ENCODE measurements at places on chromosomes 6 and 20.
A peak's percentile ranks its signal among the peaks of the same experiment; 100 is the strongest.

- no peak for DNase-seq
Observed at GRCh38 chr6:27892649-27893058, 19.5 kb downstream of the OR2B2 start.

- DNase-seq: no peak
Observed at GRCh38 chr20:5863040-5863833, 87.1 kb downstream of the TRMT6 start.

DNA sequence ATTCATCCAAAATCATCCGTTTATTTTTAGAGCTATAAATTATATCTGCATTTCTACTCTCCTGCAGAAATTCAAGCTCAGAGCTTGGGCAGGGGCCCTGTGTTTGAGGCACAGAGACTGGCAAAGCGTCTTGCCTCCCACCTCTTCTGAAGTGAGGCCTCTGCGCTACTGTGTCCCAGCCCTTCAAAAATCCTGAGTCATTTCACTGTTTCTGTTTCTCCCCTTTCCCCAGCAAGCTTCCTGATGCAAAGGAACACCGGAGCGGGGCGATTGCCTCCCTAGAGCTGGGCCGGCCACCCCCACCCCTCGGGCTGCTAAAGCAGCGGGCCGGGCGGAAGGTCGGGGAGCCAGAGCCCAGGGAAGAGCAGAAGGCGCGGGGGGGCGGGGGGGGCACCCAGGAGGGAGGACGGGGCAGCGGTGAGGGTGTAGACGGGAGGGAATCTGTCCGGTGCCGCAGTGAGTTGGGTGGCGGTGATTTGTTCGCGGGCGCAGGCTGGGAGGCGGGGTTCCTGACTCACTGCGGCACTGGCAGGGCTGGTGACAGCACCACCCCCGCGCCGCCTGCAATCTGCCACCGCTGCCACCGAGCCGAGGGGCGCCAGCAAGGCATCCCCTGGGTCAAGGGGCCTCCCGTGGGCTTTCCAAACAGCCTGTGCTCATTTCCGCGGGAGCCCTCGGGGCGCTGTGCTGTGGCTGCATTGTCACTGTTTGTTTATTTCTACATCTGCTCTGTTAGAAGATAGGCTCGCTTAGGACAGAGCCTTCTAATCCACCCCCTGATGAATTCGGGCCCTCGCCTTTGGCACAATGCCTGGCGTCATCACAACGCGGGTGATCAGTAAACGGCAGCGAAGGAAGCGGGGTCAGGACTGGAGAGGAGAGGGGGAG, 46.5 kb upstream of the SNAP25 start:
- peak; percentile 74 for DNase-seq

DNA sequence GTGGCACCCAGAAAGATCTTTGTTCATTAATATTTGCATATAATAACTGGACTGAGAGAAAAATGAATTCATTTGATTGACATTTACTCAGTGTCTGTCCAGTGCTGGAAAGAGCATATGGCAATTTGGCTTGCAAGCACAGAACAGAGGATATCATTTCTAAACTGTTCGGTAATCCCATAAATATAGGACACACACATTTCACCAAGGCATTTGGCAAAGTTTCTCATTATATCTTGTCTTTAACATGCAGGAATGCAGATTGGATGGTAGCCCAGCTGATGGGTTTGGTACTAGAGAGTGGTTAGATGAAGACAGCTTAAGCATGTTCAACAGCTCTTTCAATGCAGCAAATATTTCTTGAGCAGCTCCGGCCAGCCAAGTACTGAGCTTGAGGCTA, 259.2 kb downstream of the PRKN start:
- no peak for DNase-seq

GRCh38 chr20:9070304-9070703, 1.4 kb downstream of the PLCB4 start:
- DNase-seq: no peak

GRCh38 chr6:140095532-140095931, 721.1 kb upstream of the CITED2 start:
- DNase-seq: no peak

- no peak for DNase-seq
Observed at GRCh38 chr20:15075586-15075985, 738.2 kb upstream of the FLRT3 start.

- no peak for DNase-seq
Observed at GRCh38 chr20:32806356-32806755, 13.4 kb upstream of the MAPRE1 start.
